Stimulated activated CD4-positive, alpha-beta T cell treated with anti-CD3 and anti-CD28 coated beads, Interleukin-1b, Interleukin-23, amount 100 ng/mL, for 24 hours (primary cell): ENCODE measurements at places on chromosomes 13 and 19.

GRCh38 chr13:109226631-109227030, 559.8 kb downstream of the IRS2 start:
- no peak for DNase-seq

DNA sequence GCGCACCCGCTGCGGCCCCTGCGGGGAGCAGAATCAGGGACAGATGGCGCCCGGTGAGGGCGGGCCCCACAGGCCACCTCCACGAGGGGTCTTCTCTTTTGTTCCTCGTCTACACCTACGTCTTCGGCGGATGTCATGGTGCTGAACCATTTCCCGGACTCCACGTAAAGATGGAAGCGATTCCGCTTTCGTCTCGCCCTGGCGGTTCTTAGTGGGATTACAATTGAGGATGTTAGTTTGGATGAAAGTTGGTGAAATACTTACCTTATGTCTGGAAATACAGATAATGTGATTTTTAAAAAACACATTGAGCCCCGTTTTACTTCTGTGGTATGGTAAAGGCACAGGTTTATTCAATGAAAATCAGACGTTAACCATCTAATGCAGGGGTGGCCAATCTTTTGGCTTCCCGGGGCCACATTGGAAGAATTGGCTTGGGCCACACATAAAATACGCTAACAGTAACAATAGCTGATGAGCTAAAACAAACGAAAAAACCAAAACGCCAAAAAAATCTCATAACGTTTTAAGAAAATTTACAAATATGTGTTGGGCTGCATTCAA, 1.4 kb upstream of the ZMYM5 start:
- DNase-seq, result peak; percentile 43

- DNase-seq, result no peak
Observed at GRCh38 chr19:55392820-55393761, 7.4 kb downstream of the RPL28 start.

DNA sequence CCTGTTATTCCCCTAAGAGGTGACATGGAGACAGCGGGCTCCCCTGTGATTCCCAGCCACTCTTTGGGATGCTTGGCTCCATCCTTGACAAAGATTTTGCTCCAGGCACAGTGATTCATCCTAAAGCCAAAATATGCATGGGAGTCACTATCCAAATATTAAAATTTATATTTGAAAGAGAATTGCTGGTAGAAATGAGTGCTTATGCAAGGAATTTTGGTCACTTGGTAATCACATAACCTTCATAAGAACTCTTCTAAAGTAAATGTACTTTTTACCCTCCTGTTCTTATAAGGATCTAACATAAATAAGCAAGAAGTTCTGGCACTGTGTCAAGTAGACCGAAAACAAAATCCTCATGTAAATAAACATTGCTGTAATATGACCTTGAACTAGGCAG, 385.8 kb downstream of the ITGBL1 start:
- no peak for DNase-seq

GRCh38 chr13:67515895-67516294, 285.8 kb upstream of the PCDH9 start:
- no peak for DNase-seq

- no peak for DNase-seq
Observed at GRCh38 chr13:103514188-103514587, 448.0 kb upstream of the SLC10A2 start.

GRCh38 chr13:21672287-21672680, 1.4 kb downstream of the FGF9 start:
- DNase-seq, result no peak

GRCh38 chr13:113654175-113654560, 3.8 kb downstream of the ATP4B start:
- no peak for DNase-seq

- DNase-seq, result no peak
Observed at GRCh38 chr13:40984668-40985366, 34.3 kb downstream of the ELF1 start.

- DNase-seq, result no peak
Observed at GRCh38 chr13:98253526-98253925, 76.5 kb upstream of the RNF113B start.

GRCh38 chr19:34832581-34833112, 59.6 kb upstream of the ZNF599 start:
- DNase-seq, result no peak

GRCh38 chr13:109072505-109072904, 443.1 kb downstream of the MYO16 start:
- DNase-seq, result no peak

- no peak for DNase-seq
Observed at GRCh38 chr13:101811284-101811839, 358.9 kb downstream of the ITGBL1 start.

GRCh38 chr19:51114087-51114729, 6.0 kb upstream of the CTU1 start:
- no peak for DNase-seq

GRCh38 chr13:107743526-107743925, 471.8 kb downstream of the LIG4 start:
- DNase-seq, result no peak

DNA sequence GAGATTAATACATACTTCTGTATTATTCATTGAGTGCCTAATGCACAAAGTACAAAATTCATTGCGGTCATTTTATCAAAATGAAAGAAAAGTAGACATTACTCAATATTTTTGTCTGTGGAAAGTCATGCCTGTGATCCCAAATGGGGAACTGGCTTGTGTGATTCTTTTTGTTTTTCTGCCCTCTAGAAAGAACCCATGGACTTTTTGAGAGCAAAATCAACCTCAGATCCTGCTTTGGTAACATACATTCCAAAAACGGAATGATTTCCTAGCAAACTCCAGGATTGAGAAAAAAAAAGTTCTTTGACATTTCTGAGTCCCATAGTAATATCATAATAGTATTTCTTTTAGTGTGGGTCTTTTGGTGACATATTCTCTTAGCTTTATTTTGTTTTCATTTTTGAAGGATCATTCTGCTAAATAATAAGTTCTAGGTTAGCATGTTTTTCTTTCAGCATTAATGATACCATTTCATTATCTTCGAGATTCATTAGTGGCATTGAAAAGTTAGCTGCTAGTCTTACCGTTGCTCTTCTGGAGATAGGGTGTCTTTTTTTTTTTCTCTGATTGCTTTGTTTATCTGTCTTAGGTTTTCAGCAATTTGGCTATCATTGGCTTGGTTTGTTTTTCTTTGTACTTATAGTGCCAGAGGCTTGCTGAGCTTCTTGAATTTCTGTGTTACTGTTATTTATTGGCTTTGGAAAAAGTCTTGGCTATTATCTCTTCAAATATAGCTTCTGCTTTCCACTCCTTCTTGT, 102.4 kb upstream of the CSNK1A1L start:
- DNase-seq, result no peak

- DNase-seq, result peak; percentile 70
Observed at GRCh38 chr19:3324405-3324856, 42.0 kb upstream of the NFIC start.

- no peak for DNase-seq
Observed at GRCh38 chr13:80312967-80313366, 28.0 kb downstream of the SPRY2 start.

DNA sequence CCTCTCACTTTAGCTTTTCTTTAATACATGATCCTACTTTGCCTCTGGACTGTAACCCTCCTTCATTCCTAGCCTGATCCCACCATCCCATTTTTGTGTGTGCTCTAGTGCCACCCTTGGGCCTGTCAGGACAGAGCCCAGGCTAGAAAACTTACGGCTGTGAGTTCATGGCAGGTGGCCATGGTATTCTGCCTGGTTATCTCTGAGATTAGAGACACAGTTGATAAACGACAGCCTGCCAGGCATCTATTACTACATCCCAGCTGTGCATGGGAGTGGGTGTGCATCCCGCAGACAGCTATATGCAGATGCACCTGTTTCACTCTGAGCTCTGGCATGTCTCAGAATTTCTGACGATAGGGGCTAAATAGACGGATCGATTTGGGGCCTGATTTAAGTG, 110.9 kb downstream of the HS6ST3 start:
- no peak for DNase-seq

DNA sequence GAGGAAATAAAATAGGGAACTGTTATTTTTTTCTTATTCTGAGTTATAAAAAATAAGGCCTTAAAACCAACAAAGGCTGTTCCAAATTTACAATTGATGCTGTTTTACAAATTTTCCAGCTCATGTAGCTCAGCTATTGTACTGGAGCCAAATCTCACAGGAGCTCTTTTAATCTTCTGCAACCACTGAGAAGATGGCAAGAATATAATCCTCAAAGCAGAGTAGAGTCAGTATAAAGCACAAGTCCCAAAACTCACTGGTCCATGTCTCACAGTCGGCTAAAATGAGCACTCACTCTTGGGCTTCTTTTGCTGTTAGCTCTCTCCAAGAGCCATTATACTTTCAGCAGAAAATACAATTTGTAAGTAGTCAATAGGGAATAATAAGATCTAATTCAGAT, 1074.4 kb upstream of the PRR20A start:
- no peak for DNase-seq

DNA sequence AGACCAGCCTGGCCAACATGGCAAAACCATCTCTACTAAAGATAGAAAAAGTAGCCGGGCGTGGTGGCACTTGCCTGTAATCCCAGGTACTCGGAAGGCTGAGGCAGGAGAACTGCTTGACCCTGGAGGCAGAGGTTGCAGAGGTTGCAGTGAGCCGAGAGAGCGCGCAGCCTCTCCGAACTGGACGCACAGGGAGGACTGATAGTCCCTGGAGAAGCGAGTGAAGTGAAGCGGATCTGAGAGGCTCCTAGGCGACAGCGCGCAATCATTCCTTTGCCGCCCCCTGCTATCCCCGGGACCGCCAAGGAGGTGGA, 233 bp downstream of the ZNF561 start:
- DNase-seq, result no peak

GRCh38 chr13:44409595-44409994, 36.0 kb downstream of the SERP2 start:
- DNase-seq, result no peak
